ENCODE measurements at places on chromosomes 2 and 18.
A peak's percentile ranks its signal among the peaks of the same experiment; 100 is the strongest.

- DNase-seq, result no peak
Observed at GRCh38 chr2:9714630-9715214, 83.9 kb upstream of the YWHAQ start.

GRCh38 chr2:134253804-134254203, at the start of gene MGAT5:
Gene MGAT5 (plus strand): TSS chr2:134254072. CDS start chr2:134254404, 332 bp downstream.
- no peak for DNase-seq

- no peak for DNase-seq
Observed at GRCh38 chr18:44911773-44912172, 231.1 kb downstream of the SETBP1 start.

DNA sequence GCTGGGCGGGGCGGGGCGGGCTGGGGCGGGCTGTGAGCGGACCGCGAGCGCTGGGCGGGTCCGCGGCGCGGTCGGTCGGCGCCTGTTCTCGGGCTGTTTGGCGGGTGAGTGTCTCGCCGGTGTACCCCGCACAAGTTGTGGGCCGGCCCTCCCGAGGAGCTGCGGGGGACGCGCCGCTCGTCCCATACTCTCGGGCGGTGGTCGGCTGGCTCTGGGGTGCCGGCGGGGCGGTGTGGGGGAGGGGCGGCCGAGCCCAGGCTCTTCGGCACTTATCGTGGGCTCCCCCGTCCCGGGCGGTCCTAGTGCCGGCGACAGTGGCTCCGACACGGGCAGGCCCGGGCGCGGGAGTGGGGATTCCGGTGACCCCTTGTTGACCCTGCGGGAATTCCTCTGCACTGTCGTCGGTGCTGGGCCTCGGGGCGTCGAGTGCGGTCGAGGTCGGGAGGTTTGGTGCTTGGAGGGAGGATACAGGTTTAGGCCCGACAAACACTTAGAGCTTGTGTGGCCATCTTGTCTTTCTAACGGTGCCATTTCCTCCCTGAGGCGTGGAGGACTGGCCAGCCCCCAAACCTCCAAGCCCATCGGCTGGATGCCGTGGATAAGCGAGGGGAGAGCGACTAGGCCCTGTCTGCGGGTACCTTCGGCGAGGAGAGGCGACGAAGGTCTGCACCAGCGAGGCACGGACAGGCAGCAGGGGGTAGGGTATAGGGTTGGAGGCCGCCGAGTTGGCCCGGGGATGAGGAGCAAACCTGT, at the start of gene SEPTIN2:
TSS of gene SEPTIN2 (plus strand) at position 47 of the 753 bp plus-strand sequence. CDS start 8,308 bp downstream, outside the sequence.
- DNase-seq, result peak; percentile 92

GRCh38 chr2:16478434-16479210, 187.0 kb downstream of the CYRIA start:
- no peak for DNase-seq

GRCh38 chr2:3742743-3743508, 39.6 kb downstream of the DCDC2C start:
- no peak for DNase-seq

DNA sequence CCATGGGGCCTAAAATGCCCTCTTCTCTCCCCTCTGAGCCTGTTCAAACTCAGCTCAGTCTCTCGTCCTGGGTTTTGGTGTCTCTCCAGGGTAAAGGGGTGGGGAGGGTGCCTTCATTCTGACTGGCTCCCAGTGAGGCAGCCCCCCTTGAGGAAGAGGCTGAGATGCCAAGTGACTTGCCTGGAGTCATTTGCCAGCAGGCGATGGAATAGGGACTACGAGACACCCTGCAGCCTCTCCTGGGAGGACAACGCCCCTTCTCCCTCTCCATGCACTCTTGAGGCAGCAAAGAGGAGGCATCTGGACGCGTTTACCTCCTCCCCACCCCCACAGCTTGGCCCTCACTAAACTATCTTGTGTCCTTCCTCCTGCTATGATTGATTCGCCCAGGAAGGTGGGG, 760 bp upstream of the STON1 start:
- DNase-seq, result no peak

DNA sequence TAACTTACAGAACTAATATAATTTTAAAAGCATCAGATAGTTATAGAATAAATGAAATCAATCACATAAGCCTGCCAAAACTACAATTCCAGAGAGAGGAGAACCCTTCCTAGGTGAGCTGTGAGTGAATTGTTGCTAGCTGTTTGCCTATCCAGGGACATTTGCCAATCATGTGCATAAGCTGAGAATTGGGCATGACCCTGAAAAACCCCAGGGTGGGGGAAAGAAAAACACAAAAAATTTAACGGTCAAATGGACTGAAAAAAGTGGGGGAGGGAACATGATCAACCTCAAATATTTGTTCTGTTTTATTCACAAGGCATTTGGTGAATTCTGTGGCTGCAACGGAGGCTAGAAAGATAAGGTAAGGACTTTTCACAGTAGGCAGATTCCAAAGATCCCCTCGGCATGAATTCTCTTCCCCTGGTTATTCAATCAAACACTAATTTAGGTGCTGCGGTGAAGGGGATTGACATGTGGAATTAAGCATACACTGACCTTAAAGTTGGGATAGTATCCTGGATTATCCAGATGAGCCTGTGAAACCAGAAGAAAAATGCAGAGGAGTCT, 203.9 kb upstream of the RGPD4 start:
- no peak for DNase-seq

GRCh38 chr2:97906307-97906706, 89.4 kb downstream of the TMEM131 start:
- DNase-seq, result no peak

GRCh38 chr2:29225814-29226213, 110.6 kb downstream of the CLIP4 start:
- no peak for DNase-seq

DNA sequence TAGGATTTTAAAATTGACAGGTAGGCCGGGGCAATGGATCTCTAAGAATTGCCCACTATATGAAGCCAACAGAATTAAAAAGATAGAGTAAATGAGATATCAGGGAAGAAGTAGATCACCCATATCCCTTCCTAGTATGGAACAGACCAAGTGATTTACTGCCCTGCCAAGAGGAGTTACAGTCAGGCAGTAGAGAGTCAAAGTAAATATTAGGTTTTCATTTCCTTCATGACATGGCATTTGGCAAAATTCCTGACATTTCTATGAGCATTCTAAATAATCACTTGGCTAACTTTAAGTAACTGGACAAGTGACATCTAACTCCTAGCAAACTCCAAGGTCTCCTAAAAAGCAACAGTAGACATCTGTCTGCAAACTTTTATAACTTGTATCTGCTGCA, 33.5 kb downstream of the GALNT5 start:
- DNase-seq, result no peak

GRCh38 chr2:69572641-69573040, 70.9 kb downstream of the AAK1 start:
- no peak for DNase-seq

- DNase-seq, result no peak
Observed at GRCh38 chr18:35389095-35389618, 12.0 kb upstream of the ZNF396 start.

DNA sequence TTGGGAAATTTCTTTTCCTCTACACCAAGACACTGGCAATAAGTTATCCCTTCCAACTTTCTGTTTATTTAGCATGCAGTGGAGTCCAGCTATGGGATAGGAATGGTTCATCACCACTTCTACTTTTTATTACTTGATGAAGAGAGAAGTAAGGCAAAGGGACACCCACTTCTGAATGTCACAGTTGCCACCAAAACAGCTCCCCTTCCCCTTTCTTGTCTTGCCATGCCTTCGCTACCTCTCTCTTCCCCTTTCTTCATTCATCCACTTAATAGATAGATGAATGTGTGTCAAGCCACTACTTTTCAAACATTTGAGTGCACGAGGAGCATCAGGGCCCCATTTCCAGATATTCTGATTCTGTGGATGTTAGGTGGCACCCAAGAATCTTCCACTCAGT, 59.6 kb downstream of the KCTD18 start:
- DNase-seq, result no peak

GRCh38 chr2:152413228-152414030, 78.5 kb downstream of the FMNL2 start:
- no peak for DNase-seq

DNA sequence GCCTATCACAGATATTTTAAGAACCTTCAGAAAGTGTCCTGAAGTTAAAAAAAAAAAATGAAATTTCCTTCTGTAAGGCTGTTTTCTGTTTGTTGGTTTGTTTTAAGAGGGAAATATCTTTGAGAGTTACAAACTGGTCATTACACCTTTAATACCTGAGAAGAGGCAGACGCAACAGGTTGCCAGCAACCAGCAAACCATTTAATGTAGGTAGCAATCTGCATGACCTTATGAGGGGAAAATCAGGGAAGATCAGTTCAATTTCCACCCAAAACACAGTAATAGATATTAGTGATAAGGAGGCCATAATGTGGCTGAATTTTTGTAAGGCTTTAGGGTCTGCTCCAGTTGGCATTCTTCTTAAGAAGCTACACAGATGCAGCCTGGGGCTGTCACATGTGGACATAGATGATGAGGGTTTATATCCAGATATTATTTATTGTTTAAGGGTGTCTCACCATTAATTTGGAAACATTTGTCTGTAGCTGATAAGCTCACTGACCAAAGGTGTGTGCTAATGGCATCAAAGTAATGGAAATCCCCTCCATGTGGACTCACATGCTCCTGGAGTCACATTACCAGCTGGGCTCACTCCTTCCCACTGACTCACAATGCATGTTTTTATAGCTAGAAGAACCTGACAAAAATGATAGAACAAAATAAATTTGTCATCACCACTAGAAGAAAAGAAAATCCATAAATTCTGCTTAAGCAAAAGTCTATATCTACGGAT, 83.5 kb upstream of the DTNA start:
- no peak for DNase-seq

GRCh38 chr2:18926631-18927524, 337.5 kb upstream of the NT5C1B start:
- no peak for DNase-seq

All from C1 segment of cervical spinal cord (tissue), 14 donors.